ENCODE measurements at places on chromosomes 12 and 14. TPM values are rescaled to one million over a fixed set of nuclear protein-coding genes. Genes with fewer than 3 reads are reported as not detected.

Gene C3AR1
- total RNA-seq, result 0.12 TPM

Gene AP4S1
- total RNA-seq, result 6.4 TPM

Gene GALNT8
- total RNA-seq, result under 0.01 TPM

Gene SERPINA9
- total RNA-seq, result not detected

Gene PTPRB
- 3.1 TPM for total RNA-seq

Gene IFNG-AS1
- total RNA-seq, result not detected

Data from uterine smooth muscle cell (primary cell).